OCI-LY7 (cell line): ENCODE measurements at places on chromosomes 5 and 9.

DNA sequence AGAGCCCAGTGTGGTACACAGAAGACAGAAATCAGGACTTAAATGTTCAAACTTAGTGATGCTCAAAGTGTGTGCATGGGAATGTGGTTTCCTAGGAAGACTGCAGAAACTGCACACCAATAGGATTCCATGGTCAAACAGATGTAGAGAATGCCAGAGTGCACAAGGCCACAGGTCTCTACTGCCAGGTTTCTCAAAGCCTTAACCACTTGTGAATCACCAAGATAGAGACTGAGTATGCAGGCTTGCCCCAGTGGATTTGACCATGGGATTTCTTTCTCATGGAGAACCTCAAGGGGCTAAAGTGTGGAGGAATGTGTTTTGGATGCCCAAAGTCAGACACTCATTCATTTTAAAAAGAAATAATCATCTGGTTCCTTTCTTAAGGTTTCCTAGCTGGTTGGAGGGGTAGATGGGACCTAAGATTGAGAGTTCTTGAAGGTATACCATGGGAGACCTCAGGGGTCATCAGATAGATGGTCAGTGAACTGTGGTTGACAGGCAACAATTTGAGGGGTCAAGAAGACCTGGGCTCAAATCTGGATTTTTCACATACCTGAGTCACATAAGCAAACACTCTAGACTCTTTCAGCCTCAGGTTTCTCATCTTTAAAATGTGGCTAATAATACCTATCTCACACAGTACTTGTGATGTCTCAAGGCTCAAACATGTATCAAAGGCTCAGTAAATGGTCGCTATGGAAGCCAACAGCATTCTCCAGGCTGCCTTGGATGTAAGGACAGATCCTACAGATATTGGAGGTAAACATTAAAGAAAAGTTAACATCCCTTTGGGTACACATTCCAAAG, 81.1 kb downstream of the BOD1 start:
- no peak for DNase-seq

DNA sequence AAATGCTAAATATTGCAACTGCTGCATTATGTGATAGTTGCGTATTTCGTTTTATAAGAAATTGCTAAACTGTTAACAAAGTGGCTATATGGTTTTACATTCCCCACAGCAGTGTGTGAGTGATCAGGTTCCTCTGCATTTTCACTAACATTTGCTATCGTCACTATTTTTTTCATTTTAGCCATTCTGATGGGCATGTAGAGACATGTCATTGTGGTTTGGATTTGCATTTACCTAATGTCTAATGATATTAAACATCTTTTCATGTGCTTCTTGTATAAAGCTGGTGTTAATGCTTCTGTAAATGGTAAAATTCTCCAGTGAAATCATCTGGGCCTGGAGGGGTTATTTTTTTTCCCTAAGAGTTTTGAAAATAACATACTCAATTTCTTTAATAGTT, 61.6 kb downstream of the ERCC6L2 start:
- no peak for DNase-seq

- DNase-seq, result no peak
Observed at GRCh38 chr9:19935422-19935821, 146.6 kb upstream of the SLC24A2 start.

- peak; percentile 79 for DNase-seq
Observed at GRCh38 chr5:14870337-14871213, 1.0 kb downstream of the ANKH start.

DNA sequence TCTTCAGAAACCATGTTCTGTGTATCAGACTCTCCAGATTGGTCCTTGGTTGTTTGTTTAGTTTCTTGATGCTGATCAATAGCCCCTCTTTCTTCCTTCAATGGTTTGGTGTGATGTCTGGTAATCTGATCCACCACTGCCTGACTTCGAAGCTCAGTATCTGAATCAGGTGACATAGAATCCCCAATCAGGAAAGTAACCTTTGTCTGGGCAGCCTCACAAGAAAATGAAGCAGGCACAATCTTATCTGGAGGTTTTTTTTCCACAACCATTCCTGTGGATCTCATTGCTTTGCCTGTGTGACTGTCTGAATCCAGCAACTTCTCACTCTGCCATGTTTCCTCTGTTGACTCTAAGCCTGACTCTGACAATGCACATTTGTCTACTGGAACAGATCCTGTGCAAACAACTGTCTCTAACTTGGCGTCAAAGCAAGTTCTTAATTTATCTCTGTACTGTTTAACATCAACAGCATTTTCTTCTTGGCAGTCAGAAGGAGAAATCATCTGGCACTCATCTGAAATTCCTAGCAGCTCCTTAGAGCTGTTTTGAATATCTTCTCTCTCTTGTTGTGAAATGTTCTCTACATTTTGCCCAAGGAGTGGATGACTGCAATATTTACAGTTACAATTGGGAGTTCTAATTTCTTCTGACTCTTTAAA, 37.1 kb upstream of the RAPGEF6 start:
- DNase-seq, result no peak

GRCh38 chr5:143024228-143024920, 254.2 kb downstream of the ARHGAP26 start:
- DNase-seq, result no peak

DNA sequence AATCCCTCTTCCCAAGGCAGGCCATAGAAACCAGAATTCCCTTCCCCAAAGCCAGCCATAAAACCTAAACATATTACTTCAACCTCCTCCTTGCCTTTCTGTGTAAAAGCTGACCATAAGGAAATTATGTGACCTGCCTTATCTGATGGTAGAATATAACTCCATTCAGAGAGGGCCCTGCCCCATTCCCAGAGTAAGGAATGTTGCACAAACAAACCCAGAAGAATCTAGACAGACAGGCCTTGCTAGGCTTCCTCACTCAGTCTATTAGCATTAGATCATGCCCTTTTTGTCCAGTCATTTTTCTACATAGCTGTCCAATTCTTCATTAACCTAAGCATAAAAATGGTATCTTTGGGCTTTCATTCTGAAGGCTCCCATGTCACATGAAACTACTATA, 17.8 kb upstream of the IFNB1 start:
- DNase-seq, result no peak

GRCh38 chr9:128065907-128066712, 1.0 kb downstream of the NAIF1 start:
- DNase-seq, result no peak

- no peak for DNase-seq
Observed at GRCh38 chr9:94085062-94085639, 887 bp downstream of the PTPDC1 start.

- DNase-seq, result peak; percentile 71
Observed at GRCh38 chr5:172714491-172715420, 56.2 kb downstream of the DUSP1 start.

- DNase-seq, result peak; percentile 15
Observed at GRCh38 chr5:64384765-64385164, 121.0 kb upstream of the RGS7BP start.

DNA sequence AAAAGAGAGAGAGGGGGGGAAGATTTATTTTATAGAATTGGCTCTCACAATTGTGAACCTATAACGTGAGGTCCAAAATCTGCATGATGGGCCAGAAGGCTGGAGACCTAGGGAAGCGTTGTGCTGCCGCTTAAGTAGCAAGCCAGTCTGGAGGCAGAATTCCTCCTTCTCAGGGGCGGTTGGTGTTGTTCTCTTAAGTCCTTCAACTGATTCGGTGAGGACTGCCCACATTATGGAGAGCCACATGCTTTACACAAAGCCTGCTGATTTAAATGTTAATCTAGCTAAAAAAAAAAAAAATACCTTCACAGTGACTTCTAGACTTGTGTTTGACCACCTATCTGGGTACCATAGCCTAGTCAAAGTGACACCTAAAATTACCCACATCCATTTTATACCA, 64.2 kb upstream of the CKS2 start:
- no peak for DNase-seq

GRCh38 chr5:115842089-115842935, 577 bp downstream of the AP3S1 start:
- peak; percentile 61 for DNase-seq

DNA sequence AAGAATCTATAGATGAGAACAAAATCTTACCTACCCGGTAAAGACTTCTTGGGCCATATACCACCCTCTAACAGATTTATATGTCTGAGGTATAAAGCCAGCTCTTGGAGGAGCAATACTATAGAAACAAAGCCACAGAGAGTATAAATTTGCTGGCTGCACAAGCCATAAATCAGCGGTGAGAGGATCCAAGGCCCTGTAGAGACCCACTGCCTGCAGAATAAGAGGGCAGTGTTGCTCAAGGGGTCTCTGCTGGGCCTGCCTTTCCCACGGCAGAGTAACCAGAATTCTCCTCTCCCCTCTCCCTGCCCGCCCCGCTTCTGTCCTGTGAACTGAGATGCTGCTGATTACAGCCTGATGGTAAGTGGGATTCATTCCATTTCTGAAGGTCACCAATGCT, 89.2 kb downstream of the NDFIP1 start:
- DNase-seq, result no peak

- DNase-seq, result no peak
Observed at GRCh38 chr5:548256-548655, 24.0 kb upstream of the SLC9A3 start.

DNA sequence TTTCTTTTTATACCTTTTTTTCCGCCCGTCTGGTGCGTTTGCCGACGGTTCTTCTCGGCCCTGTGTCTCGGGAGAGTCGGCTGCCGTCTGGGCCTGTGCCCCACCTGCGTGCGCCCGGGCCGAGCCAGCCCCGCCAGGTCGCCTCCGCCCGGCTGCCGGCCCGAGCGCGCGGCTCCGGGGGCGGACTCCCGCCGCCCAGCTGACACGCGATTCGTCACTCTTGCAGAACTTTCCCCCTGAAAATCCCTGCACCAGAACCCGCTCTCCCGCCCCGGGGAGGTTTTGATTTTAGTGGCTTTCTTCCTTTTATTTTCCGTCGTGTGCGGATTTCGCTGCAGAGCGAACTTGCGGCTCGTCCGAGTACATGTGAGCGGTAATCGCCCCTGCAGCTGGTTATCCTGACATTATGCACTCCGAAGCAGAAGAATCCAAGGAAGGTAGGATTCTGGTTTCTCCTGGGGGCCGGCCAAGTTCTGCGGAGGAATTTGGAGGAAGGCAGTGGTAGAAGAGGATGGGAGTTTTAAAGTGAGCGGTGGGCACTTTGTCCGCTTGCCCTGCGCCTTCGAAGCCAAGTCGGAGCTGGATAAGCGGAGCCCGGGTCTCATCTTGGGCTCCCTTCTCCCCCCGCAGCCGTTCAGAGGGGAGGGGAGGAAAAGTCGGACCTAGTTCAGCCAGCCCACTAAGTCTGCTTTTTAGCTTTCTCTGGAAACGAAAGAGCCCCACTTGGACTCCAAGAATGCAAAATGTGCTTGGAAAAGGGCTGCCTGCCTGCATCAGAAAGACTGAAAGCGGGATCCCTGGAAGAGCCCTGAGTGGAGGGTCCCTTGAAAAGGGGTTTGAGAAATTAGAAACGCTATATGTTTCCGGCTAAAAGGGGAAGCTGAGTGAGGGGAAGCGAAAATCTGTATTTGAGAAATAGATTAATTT, at the start of gene TNFAIP8:
Gene TNFAIP8 (plus strand): TSS at position 335 of the 927 bp plus-strand sequence. CDS start 72 bp downstream, at position 407.
- peak; percentile 69 for DNase-seq

- no peak for DNase-seq
Observed at GRCh38 chr9:351916-352315, 137.3 kb downstream of the DOCK8 start.

DNA sequence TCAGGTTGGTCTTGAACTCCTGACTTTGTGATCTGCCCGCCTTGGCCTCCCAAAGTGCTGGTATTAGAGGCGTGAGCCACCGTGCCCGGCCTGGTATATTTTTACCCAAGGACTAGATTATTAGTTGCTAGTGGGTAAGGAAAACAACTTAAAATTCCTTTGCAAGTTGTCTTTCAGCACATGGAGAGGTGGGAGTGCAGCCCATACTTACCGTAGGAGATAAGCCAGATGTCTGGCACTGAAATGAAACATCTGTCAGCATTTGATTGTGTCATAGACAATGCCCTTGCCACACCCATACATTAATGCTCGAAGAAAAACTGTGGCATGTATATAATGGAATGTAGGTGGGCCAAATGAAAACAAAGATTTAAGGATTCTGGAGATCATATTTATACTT, 36.6 kb upstream of the ANKH start:
- no peak for DNase-seq

DNA sequence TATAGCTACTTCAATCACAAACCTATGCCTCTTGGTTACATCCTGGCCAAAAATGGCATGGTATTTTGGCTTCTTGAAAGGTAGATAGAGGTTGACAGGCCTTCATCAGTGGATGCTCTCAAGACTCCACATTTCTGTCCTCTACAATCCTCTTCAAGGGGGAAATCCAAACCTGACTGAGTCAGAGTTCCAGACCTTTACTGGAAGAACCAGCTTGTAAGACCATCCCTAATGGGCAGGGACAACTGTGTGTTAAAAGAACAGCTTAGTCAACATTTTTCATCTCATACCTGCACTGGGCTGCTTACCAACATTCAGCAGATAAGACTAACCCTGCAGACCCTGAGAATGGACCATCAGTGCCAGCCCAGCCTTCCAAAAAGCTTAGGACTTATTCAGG, 155.7 kb downstream of the CDK5RAP2 start:
- no peak for DNase-seq

DNA sequence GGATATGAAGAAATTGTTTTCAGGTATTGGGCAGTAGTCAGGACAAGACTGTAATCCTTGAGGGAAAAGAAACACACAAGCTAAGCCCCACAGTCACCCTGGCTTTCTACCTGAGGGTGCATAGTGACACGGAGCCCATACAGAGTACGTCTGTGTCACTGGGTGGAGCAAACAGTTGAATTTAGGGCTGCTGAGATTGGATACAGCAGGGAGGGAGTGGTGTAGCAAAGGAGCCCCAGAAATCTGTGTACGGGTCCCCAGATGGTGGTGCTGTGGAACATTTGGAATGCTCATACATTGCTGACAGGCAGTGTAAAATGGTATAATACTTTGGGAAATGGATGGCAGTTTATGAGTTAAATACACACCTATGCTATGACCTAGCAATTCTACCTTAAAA, 5.1 kb downstream of the TRMT10B start:
- no peak for DNase-seq

DNA sequence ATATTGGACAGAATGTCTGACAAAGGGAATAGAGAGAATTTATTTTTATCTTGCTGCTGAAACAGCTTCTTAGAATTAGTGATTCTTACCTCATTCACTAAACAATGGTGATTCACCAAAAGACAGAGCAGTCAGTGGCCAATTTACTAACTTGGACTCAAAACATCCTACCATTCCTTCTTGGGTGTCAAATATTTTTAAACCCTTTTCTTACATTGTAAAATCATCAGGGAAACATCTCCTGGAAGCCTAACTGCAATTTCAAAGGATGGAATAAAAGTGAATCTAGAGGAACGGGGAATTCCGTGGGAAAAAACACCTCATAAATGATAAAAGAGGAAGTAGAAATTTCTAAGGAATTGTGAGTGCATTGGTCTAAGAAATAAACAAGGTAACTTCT, 97.7 kb downstream of the LHFPL2 start:
- DNase-seq, result no peak

- DNase-seq, result no peak
Observed at GRCh38 chr9:38622288-38622674, 1.9 kb upstream of the ANKRD18A start.

- peak; percentile 26 for DNase-seq
Observed at GRCh38 chr5:65482736-65483545, 1.2 kb upstream of the ADAMTS6 start.
